Suprapubic skin (tissue), 4 donors: ENCODE measurements at places on chromosomes 16 and 17. TPM values are rescaled to one million over a fixed set of nuclear protein-coding genes. Genes with fewer than 3 reads are reported as not detected.

FBXW10 gene
- not detected for total RNA-seq

GRCh38 chr17:32498391-32498790, 11.6 kb downstream of the CDK5R1 start:
- no peak for DNase-seq

- no peak for DNase-seq
Observed at GRCh38 chr17:73950593-73950914, 252.9 kb upstream of the RPL38 start.

DNA sequence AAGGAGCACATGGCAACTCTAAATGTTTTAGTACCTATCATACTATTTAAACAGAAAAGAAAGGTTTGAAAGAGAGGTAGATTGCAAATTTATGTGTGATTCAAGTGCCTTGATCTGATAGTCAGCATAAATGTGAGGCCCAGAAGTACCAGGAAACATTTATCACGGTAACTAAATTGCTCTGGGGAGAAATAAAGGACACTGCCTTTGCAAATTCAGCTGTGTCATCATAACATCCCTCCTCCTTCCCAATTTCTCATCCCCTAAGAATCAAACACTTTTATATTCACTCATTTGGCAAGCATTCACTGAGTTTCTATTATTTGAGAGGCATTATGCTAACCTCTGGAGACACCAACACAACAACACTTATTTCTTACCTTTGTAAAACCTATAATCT, 563.4 kb upstream of the CA10 start:
- no peak for DNase-seq

DNA sequence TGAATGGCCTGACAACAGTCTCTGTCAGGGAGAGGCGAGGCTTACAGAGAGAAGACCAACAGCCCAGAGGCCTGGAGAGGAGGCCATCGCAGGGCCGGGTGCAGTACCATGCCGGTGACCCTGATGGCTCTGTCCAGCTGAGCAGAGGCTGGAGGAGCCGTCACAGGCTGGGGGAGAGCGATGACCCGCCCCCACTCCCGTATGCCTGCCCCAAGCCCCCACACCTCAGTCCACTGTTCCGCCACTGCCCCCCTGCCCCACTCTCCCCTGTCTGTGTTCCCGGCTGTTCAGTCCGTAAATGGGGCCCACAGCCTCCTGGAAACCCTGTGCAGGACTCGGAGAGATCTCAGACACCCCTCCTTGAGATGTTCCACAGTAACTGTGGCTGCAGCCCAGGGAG, 12.8 kb upstream of the FAM83G start:
- no peak for DNase-seq

GRCh38 chr16:50550035-50550434, 1.8 kb downstream of the NKD1 start:
- no peak for DNase-seq

CFAP97D1 gene
- 0.13 TPM for total RNA-seq

C17orf50 gene
- not detected for total RNA-seq

- no peak for DNase-seq
Observed at GRCh38 chr17:31544186-31544585, 152.7 kb downstream of the RAB11FIP4 start.

- no peak for DNase-seq
Observed at GRCh38 chr17:8372422-8372821, 4.1 kb downstream of the KRABD2 start.

DNA sequence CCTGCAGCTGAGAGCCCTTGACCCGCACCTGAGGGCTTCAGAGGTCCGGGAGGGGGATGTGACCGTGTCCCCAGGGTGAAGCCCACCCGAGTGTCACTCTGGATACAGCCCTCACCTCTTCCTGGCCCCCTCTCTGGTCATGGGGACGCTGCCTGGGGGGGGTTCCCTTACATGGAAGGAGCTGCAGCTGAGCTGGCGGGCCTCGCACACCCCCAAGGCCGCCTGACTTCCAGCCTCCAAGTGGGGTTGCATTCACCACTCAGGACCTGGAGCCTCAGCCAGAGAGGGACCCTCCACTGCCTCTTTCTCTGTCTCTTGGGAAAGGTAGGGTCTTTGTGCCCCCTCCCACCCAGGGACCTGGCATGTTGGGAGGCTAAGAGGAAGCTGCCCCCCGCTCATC, 284.6 kb downstream of the SEC14L1 start:
- DNase-seq = no peak
